Activated gamma-delta T cell treated with Interleukin-2 at 50 U/mL for 16 hours (primary cell): ENCODE measurements at places on chromosomes 2 and 18.

- no peak for DNase-seq
Measured at GRCh38 chr2:217878915-217879590, 123.7 kb downstream of the TNS1 start.

- peak; percentile 20 for DNase-seq
Measured at GRCh38 chr2:238493880-238494572, 67.3 kb downstream of the ASB1 start.

DNA sequence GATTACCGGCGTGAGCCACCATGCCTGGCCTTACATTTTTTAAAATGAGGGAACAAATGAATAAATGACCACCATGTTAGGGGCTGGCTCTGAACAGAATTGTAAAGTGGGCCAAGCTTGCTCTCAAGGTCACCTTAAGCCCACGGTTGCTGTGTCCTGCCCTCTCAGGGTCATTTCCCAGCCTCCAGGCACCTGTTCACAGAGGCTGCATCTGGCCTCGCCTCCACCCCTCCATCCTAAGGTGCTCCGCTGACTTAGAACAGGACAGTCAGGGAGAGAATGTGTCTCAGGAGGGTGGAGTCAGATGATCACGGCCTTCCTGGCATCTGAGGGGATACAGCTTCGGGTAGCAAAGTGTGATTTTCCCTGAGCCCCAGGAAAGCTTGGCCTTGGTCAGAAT, 7.3 kb downstream of the SFTPB start:
- no peak for DNase-seq

- no peak for DNase-seq
Measured at GRCh38 chr18:12121175-12122042, 27.8 kb downstream of the ANKRD62 start.

- peak; percentile 7 for DNase-seq
Measured at GRCh38 chr2:148926981-148927401, 52.0 kb downstream of the KIF5C start.

- DNase-seq: no peak
Measured at GRCh38 chr2:136130511-136130910, 12.6 kb upstream of the CXCR4 start.

- no peak for DNase-seq
Measured at GRCh38 chr18:57748770-57749603, 54.1 kb downstream of the ATP8B1 start.

DNA sequence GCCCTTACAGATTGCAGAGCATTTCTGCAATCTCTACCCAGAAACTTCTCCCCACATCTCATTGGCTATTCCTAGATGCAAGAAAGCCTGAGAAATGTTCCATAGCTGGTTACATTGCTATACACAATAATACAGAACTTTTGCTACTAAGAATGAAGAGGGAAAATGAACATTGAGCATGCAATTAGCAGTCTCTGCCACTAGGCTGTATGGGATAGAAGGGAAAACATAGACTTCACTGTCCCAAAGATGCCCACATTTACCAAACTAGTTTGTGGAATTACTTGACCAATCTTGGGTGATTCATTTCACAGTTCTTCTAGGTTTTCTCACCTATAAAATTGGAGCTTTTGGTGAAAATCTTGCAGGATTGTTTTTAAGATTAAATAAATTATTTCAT, 265.7 kb upstream of the NT5C1B start:
- no peak for DNase-seq

- no peak for DNase-seq
Measured at GRCh38 chr2:181444654-181445053, 12.5 kb upstream of the ITGA4 start.

DNA sequence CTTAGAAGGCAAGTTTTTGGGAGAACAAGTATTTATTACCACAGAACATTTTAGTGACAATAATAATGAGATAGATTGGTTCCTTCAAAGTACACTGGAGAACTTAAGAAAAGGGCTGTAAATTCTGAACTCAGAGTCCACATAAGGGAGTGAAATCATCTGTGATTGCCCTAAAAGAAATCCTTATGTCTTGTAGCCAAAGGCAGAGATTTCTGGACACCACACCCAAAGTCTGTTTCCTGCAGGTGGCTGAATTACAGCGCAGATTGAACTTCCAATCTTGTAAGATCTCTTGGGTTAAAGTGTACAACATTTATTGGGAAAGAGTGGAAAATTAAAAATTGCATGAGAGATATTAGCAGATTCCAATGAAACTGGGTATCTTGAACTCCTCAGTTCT, 143.8 kb downstream of the TAF4B start:
- no peak for DNase-seq

- no peak for DNase-seq
Measured at GRCh38 chr2:217918308-217919024, 84.3 kb downstream of the TNS1 start.

DNA sequence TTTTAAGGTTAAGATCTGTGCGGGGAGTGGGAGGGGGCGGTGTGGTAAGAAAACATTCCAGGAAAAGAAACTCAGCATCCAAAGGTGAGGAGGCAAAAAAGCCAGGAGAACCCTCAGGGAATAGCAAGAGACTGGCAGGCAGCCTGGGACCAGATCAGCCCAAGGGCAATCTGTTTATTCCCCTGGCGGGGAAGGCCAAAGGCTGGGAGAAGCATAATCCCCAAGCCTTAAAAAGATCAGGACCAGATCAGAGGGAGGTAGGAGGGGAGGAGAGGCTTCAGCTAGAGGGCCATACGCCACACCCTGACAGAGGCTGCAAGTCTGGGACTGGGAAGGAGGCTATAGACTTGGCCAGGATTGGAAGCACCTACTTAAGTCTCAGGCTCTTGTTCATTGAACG, 163.0 kb upstream of the PXDN start:
- no peak for DNase-seq

DNA sequence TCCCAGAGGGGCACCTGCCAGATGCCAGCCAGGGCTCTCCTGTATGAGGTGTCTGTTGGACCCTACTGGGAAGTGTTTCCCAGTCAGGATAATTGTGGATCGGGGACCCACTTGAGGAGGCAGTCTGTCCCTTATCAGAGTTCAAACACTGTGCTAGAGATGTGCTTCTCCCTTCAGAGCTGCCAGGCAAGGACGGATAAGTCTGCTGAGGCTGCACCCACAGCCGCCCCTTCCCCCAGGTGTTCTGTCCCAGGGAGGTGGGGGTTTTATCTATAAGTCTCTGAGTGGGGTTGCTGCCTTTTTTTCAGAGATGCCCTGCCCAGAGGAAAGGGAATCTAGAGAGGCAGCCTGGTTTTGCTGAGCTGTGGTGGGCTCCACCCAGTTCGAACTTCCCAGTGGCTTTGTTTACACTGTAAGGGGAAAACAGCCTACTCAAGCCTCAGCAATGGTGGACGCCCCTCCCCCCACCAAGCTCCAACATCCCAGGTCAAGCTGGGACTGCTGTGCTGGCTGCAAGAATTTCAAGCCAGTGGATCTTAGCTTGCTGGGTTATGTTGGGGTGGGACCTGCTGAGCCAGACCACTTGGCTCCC, 324.0 kb upstream of the SETBP1 start:
- no peak for DNase-seq

DNA sequence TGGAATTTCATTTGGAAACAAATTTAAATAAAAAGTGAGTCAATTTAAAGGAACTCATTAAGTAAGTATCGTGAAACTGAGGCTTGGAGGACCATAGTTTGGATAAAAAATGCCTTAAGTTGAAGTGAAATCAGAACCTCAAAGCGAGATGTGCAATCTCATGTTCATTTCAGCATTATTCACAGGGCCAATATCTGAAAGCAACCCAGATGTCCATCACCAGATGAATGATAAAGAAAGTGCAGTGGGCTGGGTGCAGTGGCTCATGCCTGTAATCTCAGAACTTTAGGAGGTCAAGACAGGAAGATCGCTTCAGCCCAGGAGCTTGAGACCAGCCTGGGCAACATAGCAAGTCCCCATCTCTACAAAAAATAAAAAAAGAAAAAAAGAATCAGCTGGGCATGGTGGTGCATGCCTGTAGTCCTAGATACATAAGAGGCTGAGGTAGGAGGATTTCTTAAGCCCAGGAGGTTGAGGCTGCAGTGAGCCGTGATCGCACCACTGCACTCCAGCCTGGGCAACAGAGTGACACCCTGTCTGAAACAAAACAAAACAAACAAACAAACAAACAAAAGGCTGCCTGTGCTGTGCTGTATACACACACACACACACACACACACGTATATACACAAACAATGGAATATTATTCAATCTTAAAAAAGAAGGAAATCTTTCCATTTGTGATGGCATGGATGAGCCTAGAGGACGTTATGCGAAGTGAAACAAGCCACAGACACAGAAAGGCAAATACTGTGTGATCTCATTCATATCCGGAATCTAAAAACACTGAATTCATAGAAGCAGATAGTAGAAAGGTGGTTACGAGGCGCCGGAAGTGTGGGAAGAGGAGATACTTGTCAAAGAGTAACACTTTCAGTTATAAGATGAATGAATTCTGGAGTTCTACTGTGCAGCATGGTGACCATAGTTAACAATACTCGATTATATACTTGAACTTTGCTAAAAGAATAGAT, 14.5 kb downstream of the SH3RF3 start:
- DNase-seq: no peak

DNA sequence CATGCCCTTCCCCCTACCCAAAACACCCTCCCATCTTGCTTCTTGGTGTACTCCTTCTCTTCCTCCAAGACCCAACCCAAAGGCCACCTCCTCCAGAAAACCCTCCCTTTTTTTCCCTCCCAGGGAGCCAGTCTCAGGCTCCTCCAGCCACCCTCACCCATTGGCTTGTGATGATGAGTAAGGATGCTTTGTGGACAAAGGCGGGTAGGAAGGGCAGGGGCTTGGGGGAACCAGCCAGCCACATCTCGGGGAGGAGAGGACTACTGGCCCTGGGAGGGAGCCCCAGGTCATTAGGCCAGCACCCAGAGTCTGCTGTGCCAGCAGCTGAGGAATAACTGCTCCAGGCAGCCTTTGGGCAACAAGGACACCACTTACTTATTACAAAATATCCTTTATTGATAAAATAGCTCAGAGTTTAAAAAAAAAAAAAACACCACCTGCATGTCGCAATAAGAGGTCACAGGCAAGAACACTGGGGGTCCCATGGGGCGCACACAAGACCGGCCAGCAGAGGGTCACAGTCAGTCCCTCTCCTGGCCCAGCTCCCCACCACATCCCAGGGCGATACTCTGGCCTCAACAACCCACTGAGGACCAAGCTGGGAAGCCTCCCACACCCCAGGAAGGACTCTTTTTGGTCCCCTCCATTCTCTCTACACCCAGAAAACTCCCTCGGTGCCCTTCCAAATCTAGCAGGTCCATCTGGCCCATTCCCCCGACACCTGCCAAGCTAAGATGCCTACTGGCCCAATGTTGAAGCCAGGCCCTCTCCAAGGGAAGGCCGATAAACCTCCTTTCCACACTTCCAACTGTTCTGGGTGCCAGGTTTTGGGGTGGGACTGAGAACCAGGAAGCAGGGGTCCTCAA, 3.6 kb downstream of the ADRA2B start:
- no peak for DNase-seq

- no peak for DNase-seq
Measured at GRCh38 chr2:100941646-100942240, 60.3 kb upstream of the RPL31 start.

- no peak for DNase-seq
Measured at GRCh38 chr2:164561991-164562390, 59.3 kb downstream of the GRB14 start.

DNA sequence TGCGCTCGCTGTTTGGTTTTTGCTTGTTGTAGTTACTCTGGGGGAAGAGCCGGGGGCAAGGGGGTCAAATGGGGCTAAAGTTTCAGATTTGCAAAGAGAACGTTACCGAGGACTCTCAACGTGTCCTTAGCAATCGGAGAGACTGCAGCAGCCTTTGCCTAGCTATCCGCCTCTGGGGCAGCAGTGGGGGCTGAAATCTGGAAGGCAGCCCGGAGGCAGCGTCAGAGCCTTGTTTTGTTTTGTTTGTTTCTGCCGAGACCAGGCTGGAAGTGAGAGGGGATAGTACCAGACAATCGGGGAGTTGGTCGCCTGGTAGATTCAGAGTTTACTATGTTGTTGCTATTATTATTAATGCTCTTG, 1.2 kb downstream of the CDH20 start:
- no peak for DNase-seq

DNA sequence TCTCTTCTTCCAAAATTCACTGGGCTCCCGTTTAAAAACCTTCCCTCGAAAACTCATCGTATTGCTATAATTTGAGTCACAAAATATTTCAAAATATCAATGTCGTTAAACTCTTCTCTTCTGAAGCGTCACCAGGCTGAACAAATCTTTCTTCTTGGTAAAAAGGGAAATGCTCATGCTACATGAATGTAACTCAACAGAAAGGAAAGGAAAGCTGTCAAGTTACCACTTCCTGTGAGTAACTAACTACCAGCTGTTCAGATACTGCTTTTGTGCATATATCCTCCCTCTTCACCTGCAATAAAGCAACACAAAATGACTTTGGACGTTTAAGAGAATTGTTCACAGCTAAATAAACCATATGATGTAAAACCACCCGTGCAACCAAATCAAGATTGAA, 95.4 kb downstream of the DOCK10 start:
- no peak for DNase-seq

GRCh38 chr2:50785816-50786215, 246.1 kb downstream of the NRXN1 start:
- no peak for DNase-seq

DNA sequence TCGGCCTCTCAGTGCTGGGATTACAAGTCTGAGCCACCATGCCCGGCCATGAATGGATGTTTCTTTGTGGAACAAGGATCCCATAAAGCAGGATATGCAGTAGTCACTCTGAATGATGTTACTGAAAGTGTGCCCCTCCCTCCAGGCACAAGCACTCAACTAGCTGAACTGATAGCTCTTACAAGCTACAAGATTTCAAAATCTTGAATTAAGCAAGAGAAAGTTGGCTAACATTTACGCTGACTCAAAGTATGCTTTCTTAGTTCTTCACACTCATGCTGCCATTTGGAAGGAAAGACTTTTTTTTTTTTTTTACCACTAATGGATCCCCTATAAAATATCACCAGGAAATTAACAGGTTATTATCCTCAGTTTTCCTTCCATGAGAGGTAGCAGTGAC, 549.0 kb upstream of the PKDCC start:
- DNase-seq: no peak

DNA sequence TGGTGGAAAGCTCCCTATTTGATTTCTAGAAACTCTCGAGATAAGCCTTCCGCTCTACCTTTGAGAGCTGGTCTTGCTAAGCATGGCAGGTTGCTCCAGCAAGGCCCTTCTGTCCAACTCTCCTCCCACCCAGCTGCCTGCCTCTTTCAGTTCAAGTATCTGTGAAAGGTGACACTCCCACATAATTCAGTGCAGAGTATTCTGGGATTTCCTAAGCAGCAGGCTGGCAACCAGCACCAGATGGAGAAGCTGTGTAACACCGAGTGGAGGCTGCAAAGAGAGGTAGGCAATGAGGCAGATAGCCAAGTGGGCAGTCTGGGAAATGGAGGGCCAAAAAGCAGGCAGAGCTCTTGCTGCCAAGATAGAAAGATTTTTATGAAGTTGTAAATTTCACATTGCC, 88.4 kb upstream of the CAVIN2 start:
- no peak for DNase-seq

GRCh38 chr2:84388921-84389490, 70.1 kb downstream of the SUCLG1 start:
- DNase-seq: no peak

DNA sequence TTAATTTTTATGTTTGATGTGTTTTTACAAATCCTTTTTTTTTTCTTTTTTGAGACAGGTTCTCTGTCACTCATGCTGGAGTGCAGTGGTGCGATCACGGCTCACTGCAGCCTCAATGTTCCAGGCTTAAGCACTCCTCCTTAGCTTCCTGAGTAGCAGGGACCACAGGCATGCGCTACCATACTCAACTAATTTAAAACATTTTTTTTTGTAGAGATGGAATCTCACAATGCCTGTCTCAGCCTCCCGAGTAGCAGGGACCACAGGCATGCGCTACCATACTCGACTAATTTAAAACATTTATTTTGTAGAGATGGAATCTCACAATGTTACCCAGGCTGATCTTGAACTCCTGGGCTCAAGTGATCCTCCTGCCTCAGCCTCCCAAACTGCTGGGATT, 3.2 kb downstream of the NOTO start:
- no peak for DNase-seq
